NB4 (cell line): ENCODE measurements at places on chromosomes 5 and 9.
A peak's percentile ranks its signal among the peaks of the same experiment; 100 is the strongest.

GRCh38 chr9:18338042-18338441 is 135.9 kb upstream of the ADAMTSL1 start:
- DNase-seq: no peak

DNA sequence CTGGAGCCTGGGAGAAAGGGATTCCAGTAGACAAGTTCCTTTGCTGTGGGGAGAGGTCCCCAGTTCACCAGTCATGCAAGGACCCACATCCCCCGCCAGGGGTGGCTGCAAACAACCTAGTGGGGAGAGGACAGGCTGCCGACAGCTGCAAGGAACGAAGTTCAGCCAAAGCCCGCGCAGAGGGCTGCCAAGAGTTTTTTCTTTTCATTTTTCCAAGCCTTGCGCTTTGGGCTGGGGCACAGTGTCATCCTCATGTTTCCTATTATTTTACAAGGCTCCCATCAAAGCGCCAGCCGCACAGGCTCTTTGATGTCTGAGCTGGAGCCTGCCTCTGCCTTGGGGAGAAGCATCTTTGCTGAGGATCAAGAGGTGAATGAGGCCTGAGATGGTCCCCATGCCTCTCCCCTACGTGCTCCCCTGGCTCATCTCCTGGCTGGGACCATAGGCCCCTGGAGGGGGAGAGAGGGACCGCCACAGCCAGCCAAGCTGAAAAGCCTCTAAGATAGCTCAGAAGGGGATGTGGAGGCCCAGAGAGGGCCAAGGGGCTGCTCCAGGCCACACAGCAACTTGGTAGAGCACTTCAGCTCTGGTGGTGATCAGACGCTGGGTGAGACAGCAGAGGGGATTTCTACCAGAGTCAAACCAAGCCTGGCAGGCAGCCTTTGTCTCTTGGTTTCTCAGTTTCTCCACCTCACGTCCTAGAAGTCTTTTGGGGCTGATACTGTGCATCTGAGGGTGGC is 50.4 kb upstream of the SYNPO start:
- no peak for DNase-seq

GRCh38 chr9:22469928-22470544 is 23.4 kb downstream of the DMRTA1 start:
- no peak for DNase-seq

DNA sequence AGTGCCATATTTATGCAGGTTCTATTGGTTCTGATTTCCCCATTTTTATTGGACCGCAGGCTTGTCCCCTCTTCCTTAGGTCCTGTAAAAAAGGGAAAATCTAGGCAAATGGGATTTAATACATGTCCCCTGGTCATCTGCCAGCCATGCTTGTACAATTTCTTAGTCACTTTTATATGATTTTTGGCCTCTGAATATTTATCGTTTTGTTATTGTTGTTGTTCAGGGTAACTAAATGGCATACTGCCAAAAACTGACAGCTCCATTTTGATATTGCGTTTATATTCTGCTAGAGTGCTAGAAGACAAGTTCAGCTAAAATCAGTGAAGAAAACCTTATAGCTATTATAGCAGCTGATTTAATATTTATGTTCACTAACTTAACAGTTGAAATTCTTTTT is 770.2 kb upstream of the FAM174A start:
- no peak for DNase-seq

DNA sequence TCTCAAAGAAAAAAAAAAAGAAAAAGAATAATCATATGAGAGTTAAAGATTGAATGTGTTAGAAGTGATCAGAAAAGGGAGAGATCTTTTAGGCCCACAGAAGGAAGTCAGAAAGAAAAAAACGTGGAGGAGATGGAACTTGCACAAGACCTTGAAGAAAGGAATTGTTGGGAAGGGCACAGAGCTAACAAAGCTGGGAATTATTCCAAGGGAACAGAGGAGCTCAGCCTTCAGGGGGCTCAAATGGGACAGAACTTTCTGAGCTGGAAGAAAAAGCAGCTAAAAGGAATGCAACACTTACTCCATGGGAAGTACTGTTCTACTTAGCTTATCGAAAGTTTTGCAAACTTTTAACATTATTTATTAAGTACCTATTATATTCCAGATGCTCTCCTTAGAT is 153.4 kb upstream of the ADRA1B start:
- DNase-seq: no peak

- DNase-seq: no peak
Observed at GRCh38 chr5:89900346-89900745, 509.2 kb downstream of the CETN3 start.

DNA sequence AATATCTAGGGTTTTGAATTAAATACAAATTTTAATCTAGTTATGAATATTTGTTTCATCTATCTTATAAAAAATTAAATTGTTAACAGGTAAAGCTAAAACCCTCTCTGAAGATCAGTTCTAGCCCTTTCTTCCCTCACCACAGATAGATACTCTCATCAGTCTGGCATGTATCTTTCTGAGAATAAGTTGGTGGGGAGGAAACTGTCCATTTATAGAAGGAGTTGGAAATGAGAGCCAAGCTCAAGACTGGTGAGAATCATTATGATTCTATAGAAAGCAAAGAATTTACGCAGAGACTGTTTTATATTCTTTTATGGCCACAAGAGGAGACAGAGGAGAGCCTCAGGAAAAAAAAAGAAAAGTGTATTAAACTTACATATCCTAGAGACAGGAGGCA is 59.0 kb downstream of the STARD4 start:
- no peak for DNase-seq

DNA sequence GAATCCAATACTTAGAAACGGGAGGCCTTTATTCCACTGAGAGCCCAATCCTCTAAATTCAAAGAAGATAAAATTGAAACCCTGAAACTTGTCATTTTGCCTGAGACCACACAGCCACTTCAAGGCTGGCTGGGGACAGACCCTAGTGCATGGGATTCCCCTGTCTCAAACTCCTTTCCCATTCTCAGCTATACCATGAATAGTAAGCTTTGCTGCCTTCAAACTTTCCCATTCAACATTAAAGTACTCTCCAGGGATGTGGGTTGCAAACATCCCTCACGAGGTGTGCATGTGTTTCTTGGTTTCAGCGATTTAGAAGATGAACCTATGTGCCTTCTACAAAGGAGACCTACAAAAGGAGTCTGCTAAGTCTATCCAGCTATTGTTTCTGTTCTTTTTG is 64.6 kb downstream of the GABRB2 start:
- DNase-seq: no peak

DNA sequence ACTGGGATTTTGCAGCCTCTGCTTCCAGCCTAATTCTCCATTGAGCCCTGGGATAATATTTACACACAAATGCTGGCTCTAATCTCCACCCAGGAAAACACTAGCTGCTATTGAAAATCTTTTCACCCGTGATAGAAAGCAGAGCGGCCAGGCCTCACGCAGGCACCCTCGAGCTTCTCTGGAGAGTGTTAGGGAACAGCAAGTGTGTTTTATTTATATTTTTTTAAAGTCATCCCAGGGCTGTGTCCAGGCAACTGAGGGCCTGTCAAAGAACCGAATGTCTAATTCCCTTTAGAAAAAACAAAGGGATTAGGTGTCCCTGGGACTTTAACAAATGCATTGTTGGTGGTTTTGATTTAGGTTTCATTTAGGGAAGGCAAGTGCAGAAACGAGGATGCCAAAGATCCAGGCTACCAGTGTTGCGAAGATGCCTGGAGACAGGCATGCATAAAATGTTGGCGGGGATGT is 51.2 kb upstream of the SPRY4 start:
- DNase-seq: no peak

DNA sequence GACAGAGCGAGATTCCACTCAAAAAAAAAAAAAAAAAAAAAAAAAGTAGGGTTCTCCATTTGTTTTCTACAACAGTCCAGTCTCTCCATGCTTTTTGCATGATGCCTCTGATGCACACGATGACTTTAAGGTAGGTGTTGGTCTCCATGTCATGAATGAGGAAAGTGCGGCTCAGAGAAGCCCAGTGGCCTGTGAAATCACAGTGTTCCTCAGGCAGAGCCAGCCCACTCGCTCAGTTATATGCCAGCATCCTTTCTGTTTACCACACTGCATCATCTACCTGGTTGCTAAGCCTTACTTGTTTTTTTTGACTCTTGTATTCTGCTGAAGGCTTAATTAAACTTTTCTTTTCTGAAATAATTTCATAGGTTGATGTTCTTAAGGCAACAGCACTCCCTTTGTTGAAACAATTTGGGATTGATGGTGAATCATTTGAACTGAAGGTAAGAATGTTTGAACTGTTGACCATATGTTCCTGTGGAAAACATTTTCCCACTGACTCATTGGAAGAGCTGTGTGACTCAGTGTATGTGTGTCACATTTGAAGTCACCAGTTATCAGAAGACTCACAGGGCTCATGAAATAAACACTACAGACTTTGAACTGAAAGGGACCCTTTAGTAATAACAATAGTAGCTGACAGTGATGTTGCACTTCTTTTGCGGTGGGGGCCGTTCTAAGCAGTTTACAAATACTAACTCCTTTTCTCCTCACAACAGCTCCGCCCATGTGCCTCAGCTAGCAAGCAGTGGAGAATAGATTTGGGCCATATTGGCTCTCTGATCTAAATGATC is 40.2 kb downstream of the RCL1 start:
- DNase-seq: no peak

GRCh38 chr9:114249424-114250234 is 73.3 kb upstream of the ORM1 start:
- DNase-seq: no peak

DNA sequence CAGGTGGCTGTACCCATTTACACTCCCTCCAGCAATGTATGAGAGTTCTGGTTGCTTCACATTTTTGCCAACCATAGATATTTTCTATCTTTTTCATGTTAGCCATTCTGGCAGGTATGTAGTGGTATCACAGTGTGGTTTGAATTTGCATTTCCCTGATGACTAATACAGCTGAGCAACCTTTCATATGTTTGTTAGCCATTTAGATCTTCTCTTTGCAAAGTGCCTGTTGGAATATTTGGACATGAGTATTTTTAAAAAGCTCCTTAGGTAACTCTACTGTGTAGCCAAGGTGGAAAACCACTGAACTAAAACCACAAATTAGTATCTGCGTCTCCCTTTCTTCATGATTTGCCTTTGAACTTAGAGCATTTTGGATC is 31.9 kb downstream of the IRF1 start:
- DNase-seq: peak; percentile 39

DNA sequence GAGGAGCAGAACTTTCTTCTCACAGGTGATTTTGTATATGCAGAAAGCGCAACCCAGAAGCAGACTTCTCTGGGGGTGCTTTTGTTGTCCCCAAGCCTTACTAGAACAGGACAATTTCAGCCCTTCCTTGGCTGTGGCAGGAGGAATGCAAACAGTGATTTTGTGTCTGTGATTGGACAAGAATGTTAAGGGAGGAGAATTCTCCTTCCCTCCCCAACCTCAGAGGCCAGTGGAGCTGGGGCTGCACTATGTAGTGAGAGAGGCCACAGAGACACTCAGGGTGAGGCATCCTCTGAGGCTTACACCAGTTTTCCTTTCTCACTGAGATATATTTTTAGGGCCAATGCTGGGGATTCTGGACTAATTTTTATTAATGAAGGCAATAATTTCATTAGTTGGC is 58.8 kb downstream of the ZNF366 start:
- no peak for DNase-seq

- peak; percentile 98 for DNase-seq
Observed at GRCh38 chr9:1050125-1050895, at the start of gene DMRT2. DMRT2 (plus strand) TSS chr9:1050357; CDS start chr9:1051614, 1,257 bp downstream.
